Left ventricle myocardium inferior (tissue), 1 donor: ENCODE measurements at places on chromosomes 3 and 15.

- DNase-seq, result no peak
Measured at GRCh38 chr15:35437157-35437556, 108.8 kb downstream of the DPH6 start.

- no peak for DNase-seq
Measured at GRCh38 chr15:79086814-79087213, 3.8 kb downstream of the RASGRF1 start.

- no peak for DNase-seq
Measured at GRCh38 chr3:15321349-15321748, 11.0 kb downstream of the SH3BP5 start.

GRCh38 chr3:128458746-128459460 is 7.8 kb downstream of the DNAJB8 start:
- no peak for DNase-seq

DNA sequence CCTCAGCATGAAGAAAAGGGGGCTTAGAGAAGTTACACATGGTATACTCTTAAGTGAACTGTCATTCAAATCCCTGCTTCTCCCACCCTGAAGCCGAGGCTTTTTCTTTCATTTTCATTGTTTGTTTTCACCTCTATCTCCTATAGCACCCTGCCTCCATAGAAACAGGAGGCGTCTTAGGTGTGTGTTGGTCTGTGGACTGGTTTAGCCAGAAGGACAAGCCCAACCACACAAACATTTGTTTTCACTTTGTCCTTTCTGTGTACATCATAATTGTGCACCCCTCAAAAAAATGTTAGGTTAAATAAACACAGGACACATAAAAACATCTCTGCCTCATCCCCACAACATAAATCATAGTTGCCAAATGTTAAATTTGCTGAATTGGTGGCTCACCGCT is 73.3 kb upstream of the UBE2E2 start:
- no peak for DNase-seq

DNA sequence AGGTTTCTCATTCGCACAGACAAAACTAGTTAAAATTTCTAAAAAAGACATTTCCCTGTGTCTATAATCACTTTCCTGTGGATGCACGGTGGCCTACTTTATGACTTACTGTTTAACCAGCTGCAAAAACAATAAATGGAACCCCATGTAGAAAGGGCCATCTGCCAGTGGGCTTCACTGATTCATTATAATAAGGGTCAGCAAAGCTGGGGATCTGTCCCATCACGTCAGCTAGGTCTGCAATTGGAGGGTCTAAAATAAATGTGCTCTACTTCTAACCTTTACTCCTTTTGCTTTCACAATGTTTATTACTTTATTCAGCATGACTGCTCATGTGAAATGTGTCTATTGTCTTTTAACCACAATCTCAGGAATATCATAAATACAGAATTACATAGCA is 43.1 kb upstream of the NMD3 start:
- no peak for DNase-seq

DNA sequence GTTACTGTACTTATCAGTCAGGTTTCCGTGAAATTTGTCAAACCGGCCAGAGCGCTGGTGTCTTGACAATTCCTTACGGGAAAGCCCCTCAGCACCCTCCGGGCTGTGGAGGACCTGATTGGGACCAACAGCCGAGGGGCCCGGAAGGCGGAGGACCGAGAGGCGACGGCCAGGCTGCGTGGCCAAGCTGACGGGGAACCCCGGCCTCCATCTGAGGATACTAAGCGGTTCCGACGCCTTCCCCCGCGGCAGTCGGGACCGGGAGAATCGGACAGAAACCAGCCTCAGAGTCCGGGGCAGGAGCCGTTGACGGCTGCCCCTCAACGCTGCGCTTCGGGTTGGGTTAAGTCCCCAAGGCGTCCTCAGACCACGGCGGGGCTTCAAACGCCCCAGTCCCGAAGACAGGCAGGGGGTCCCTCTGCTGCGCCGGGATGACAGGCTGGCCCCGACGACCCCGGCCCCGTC is 499 bp downstream of the ALDH1A2 start:
- DNase-seq, result peak; percentile 38

- DNase-seq, result no peak
Measured at GRCh38 chr3:190877925-190878324, 15.4 kb upstream of the GMNC start.

GRCh38 chr3:31709005-31709404 is 176.3 kb downstream of the STT3B start:
- no peak for DNase-seq

- peak; percentile 79 for DNase-seq
Measured at GRCh38 chr15:78216276-78217104, 17.9 kb downstream of the ACSBG1 start.

- DNase-seq, result no peak
Measured at GRCh38 chr3:45795882-45796765, at the start of gene SLC6A20. SLC6A20 (minus strand) TSS chr3:45796536; CDS start chr3:45796419, 117 bp downstream.

DNA sequence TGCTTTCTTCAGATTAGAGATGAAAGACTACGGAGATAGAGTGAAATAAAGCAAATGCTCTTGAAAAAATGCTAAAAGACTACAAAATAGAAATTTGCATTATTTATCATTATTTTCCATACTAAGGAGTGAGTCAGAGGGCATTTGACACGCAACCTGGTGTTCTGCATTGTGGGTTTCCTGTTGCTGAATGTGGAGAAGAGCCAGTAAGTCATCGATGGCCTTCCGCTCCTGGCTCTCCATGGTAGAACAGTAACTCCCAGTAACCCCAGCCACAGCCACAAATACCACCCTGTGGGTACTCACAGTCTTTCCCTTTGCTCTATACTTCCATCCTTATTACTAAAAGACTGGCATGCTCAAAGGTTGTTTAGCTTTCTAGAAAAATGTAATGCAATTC is 61.5 kb downstream of the CGGBP1 start:
- no peak for DNase-seq

DNA sequence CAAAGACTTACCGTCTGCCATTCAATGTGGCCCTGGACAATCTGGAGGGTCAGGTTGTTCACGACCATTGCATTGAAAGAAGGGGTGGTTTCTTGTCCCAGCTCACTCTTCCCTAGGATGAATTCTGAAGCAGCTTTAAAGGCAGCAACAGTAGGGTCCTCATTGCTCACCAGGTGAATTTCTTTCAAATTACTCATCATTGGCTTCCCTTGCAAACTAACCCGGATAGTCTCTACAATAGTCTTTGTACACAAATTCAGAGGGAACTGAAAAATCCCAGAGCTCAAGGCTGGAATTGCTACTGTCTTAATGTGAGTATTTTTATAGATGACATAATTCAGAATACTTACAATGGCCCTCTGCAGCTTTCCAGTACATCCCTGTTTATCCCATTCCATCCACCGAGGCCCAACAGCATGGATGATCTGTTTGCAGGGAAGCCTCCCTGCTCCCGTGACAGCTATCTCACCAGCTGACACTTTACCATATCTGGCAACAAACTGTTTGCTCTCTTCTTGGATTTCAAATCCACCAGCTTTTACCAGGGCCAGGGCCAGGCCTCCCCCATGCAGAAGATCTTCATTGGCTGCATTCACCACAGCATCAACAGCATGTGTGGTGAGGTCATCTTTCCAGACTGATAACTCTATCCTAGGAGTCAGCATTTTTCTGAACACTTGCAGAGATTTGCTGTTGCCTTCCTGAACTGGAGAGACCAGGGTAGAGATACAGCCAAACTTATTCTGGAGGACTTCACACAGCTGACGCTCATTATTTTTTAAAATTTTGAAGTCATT is 8.6 kb downstream of the PARP9 start:
- DNase-seq, result no peak
